ENCODE measurements at places on chromosomes 4 and X.

DNA sequence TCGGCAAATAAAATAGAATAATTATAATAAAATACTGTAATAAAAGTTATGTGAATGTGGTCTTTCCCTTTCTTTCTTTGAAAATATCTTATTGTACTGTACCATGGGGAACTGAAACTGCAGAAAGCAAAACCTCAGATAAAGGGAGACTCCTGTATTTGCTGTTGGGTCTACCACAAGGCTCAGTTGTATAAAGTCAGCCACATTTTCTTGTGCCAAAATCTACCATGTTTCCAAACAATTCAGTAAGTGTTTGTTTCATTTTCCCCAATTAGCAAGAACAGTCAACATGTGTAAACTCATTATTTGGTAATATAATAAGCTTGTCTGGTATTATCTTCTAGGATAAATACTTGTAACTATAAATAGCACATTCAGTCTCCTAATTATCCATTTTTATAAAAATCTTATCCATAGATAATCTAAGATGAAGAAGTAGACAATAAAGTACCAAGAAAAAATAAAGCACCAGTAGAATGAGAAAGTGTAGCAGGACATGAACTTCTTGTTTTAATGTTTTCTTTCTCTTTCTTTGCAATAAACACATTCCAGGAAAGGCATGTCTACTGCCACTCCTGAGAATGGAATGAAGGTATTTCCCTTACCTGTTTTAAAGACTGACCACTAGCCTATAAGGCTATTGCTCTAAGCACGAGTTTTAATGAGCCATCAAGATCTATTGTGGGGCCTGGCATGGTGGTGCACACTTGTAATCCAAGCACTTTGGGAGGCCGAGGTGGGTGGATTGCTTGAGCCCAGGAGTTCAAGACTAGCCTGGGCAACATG is 15.0 kb upstream of the OTUD4 start:
- no peak for DNase-seq

GRCh38 chr4:26520728-26521450 is 30.6 kb upstream of the CCKAR start:
- no peak for DNase-seq

DNA sequence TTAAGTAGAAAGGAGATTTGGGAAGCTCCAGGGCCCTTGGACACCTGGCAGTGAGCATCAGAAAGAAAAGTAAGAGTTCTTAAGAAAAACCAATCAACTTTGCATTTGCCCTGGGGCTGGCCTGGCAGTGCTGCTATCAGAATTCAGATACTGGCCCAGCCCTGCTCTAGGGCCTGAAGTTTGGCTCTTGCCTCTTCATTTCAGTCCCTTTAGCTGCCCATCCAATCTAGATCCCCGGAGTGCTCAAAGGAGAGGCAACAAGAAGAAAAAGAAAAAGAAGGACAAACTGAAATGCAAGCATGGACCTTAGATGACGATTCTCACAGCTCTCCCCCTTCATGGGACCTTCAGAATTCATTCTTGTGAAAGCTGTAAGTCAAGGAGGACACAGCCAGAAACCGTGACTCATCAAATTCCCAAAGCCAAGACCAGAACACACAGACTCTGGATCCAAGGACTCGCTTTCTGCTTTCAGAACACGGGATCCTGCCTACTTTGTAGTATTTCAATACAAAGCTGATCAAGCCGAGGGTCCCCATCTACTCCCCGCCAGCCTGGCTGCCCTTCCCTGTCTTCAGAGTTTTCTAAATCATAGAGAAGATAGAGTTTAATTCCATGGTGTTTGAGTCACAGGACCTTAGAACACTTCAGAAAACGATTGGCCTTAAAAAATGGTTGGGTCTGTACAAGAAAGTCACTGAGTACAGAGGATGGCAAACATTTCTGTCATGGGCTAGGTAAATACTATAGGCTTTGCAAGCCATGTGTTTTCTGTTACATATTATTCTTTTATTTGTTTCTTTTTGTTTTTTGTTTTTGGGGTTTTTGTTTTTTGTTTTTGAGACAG is 103.7 kb downstream of the RBM47 start:
- DNase-seq, result peak; percentile 67

DNA sequence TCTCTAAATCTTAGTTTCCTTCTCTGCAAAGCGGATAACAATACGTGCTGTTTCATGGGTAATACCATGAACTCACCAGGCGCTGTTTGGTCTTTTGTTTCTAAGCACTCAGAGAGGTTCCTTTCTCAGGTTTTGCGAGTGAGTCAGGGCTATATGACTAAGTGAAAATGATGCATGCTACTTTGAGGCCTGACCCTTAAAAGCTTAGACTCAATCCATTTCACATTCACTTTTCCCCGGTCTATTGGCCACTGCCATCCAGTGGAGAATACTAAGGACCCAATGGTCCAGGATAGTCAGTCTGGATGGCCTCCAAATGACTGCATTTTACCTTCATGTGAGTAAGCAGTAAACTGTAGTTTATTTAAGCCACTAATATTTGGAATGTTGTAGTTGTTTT is 400.8 kb upstream of the SLIT2 start:
- no peak for DNase-seq

DNA sequence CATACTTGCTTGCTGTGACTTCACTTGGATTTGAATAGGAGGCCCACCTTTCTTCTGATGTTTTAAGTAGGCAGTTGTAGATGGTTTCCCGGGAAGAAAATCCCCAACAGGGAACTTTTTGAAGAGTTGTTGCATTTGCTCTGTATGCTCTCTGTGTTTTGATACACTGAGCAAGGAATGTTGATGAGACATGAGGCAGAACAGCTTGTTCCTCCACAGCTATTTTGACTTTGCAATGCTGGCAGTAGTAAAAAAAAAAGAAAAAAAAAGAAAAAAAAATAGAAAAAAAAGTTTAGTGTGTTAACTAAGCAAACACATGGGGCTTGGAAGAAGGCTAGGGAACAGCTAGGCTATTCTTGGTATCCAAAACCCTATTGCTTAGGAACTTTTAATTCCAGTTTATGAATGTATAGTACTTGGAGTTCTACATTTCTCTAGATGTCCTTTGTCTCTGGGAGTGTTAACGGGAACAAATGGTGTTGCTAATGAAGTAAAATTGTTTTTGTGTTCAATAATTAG is 23.4 kb upstream of the PAQR3 start:
- no peak for DNase-seq

DNA sequence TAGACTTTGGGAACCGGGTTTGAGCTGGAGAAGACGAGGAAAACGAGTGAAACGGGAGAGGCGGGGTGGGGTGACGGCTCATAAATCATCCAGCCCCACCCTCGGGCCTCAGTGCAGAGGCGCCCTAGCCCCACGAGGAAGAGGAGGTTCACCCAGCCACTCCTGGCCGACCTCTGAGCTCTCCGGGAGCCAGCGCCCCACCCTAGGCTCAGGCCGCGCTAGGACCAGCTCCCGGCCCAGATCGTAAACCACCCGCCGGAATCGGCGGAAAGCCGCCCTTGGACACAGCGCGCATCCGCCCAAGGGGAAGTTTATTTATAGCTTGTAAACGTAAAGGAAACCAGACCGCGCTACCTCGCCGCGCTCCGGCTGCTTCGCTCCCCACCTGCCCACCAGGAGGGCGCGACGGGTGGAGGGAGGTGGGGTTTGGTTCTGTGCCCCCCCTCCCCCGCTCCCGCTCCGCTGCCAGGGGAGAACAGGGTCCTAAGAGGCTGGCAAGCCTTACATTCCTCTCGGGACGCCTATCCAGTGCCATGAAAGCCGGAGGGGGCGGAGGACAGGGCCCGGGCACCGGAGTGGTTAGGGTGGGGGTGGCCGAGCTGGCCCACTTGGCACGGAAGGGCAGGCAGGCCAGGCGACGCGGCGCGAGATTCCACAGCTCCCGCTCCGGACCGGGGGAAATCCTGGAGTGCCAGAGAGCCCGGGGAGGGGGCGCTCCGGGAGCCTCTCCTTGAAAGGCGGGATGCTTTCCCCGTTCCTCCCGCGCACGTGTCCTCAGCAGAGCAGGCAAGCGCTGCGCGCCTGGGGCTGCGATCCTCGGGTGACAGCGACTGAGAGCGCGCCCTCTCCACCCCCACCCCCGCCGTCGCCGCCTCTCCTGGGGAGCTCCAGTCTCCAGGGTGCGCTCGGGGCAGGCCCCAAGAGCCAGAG is 84.2 kb downstream of the BCOR start:
- peak; percentile 57 for DNase-seq

GRCh38 chr4:140158365-140159030 is 4.5 kb upstream of the MAML3 start:
- DNase-seq, result peak; percentile 54

DNA sequence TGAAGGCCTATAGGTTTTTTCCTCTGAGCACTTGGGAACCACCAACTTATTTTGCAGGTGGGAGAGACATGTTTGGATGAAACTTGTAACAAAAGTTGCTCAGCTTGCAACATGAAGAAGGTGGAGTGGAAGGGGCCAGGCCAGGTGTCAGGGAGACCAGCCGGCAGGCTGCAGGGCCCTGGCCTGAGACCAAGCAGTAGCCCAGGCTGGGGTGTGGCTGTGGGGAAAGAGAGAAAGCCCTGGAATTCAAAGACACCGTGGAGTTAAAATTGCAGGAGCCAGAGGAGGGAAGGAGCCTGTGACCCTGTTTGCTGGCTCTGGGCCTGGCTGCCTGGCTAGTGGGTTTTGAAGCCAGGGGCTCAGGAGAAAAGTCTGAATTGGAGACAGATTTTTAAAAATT is 43.4 kb downstream of the EFNB1 start:
- no peak for DNase-seq

- DNase-seq, result no peak
These were observed 129.7 kb upstream of the PRPS2 start for GRCh38 chrX:12661464-12661863.

DNA sequence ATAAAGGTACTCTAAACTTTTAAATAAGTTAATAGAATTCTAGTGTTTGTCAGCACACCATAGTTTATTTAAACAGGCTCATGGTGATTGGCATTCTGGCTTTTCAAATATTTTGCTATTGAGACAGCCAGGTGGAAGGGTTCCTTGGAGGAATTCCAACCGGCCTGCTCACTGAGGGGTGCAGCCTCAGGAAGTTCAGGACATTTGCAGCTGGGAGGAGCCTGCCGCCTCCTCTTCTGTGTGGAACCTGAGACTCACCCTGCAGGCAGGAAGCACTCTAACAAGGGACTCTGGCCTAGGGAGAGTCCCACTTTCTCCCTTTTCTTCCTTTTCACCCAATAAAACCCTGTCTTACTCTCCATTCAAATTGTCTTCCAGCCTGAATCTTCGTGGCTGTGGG is 1328.0 kb downstream of the FSTL5 start:
- DNase-seq, result no peak

DNA sequence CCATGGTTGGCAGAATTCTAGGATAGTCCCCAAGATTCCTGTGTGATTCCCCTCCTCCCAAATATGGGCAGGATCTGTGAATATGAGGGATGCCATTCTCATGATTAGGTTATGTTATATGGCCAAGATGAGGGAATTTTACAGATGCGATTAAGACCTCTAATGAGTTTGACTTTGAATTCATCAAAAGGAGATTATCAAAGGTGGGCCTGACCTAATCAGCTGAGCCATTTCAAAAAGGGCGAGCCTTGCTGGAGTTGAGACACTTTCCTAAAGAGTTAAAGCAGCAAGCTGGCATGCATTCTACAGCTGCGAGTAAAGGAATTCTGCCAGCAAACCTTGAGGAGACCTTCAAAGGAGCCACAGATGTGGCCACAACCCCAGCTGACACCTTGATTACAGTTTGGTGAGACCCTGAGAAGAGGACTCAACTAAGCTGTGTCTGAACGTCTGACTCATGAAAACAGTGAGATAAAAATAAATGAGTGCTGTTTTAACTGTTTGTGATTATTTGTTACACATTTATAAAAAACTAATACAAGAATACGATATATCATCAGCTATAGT is 31.7 kb upstream of the TMPRSS11D start:
- DNase-seq, result no peak

- DNase-seq, result no peak
These were observed 29.3 kb upstream of the CT47A1 start for GRCh38 chrX:121014826-121015225.

DNA sequence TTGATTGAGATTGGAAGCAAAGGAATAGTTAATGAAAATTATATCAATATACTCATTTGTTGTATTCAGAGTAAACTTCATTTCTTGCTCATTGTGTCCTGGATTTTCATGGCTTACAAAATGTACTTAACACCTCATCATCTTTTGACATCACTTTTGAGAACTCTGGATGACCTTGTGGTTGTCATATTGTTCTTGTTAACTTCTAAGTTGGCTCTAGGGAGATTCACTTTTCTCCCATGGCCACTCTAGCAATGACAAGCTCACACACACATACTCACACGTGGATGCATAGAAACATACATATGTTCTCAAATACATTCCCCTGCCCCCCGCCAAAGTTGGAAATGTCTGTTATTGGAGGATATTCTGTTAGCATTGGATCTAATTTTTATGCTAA is 15.3 kb downstream of the PHEX start:
- no peak for DNase-seq

GRCh38 chr4:157141976-157142375 is 66.0 kb downstream of the GLRB start:
- DNase-seq, result no peak

DNA sequence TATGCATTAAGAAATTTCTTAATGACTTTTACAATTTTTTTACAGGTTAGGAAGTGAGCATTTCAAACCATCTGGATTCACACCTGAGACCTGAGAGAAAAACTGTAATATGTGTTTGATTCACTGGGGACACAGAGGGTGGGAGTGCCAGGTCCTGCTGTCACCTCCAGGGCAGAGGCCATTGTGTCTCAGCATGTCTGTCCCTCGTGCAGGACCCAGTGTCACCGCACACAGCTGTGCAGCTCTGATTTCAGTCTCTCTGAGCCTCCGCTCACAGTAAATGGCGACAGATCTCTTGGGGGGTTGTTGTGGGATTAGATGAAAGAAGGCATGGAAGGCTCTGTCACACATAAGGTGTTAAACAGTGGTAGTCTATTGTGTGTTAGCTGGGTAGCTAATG is 23.0 kb upstream of the CLDN24 start:
- no peak for DNase-seq

DNA sequence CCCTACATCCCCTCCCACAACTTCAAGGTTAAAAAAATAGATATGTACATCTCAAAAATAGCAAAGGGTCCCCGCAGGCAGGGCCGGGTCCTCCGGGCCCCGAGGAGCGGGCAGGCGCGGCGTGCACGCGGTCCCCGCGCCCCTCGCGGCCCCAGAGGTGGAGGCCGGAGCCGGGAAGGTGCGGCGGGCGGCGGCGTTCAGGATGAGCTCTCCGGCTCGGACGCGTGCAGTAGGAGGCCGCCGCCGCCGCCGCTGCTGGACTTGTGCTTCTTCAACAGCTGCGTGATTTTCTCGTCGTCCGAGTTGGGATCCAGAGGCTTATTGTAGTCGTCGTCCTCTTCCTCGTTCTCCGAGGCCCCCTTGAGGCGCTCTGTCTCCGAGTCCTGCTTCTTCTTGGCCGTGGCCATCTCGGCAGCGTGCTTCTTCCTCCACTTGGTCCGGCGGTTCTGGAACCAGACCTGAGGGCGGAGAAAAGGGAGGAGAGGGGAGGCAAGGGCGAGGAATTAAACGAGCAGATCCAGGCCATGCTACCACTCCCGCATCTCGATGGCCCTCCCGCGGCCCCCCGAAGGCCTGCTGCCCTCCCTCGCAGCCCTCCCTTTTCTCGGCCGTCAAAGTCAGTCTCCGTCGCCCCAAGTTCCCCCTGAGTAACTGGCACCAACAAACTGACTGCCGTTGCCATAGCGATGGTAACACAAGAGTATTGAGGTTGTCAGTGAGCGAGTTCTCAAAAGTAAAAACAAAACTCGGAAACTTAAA is 5.8 kb downstream of the NKX6-1 start:
- peak; percentile 43 for DNase-seq

All from body of pancreas (tissue), 4 donors.